NCI-H446 treated with DMSO at 0.1 percent for 48 hours (cell line): ENCODE measurements at places on chromosomes 1 and 21.

- peak; percentile 49 for DNase-seq
Observed at GRCh38 chr1:233603478-233603877, 10.4 kb upstream of the KCNK1 start.

DNA sequence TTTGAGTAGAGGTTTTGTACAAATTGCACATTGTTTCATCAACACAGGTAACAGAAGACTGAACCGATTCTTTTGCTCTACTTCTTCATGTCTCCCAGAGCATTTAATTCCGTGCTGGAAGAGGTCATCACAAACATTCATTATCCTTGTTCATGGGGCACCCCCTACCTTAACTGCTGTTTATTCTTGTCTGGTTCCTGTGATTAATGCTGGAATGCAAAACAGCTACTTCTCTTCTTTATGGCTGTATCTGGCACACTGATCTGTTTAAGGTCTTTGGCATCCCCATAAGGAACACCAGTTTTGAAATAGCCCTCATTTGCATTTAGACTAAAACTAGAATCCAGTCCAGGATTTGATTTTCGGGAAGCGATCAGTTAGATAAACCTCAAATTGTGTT lies 42.2 kb downstream of the NTNG1 start:
- no peak for DNase-seq

- DNase-seq = no peak
Observed at GRCh38 chr1:151540982-151541377, 871 bp downstream of the TUFT1 start.

- no peak for DNase-seq
Observed at GRCh38 chr1:221717485-221717853, 24.4 kb downstream of the DUSP10 start.

- no peak for DNase-seq
Observed at GRCh38 chr1:164576291-164577271, 17.6 kb downstream of the PBX1 start.

DNA sequence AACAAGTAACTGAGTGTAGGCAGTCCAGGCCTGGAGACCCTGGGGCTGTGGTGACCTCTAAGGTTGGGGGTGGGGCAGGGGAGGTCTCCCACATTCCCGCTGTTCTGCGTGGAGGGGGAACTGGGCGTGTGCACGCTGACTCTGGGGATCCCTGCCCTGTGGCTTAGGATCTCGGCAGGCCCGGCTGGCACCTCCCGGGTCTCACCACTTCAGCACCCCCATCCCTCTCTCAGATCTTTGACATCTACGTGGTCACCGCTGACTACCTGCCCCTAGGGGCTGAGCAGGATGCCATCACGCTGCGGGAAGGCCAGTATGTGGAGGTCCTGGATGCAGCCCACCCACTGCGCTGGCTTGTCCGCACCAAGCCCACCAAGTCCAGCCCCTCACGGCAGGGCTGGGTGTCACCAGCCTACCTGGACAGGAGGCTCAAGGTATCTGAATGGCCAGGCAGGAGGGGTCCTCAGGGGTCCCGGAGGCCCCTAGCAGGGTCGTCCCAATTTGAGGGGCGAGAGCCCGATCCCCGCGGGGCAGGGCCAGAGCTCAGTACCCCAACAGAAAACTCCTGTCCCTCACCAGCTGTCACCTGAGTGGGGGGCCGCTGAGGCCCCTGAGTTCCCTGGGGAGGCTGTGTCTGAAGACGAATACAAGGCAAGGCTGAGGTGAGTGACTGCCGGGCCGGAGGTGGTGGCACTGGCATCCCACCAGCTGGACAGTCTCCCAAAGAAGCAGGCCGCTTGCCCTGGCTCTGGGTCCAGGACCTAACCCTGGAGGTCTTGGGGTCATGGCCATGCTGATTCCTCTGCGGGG lies 68.7 kb downstream of the TRIM11 start:
- no peak for DNase-seq

DNA sequence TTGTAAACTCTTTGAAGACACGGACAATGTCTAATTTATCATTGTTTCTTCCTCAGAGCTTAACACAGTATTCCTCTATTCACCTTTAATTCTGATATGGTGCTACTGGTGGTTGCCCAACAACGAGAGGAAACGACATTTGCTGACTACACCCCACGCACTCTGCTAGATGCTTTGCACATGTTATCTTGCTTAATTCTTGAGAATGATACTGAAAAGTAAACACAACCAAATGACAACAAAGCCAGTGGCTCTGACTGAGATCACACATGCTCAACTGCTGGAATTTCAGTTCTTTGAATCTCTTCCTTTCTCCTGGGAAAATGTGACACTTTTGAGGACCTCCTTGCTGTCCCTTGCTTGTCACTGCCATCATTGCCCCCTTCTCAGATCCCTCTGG lies 37.2 kb upstream of the DDAH1 start:
- no peak for DNase-seq

DNA sequence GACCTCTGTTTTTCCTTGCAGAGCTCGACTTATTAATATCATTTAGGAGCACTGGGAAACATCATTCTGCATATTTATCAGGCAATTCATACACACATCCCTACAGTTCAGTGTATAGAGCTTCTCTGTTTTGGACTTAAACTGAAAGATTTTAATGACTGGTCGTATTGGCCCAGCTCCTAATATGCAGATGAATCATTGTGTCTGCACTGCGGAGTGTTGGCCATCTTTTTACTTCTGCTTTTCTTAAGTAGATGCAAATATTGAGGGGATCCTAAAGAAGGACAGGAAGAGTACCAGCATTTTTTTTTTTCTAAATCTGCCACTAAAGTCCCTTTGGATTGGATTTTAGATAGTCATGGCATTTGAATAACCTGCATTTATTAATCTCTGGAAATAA lies 154.8 kb downstream of the BACH1 start:
- DNase-seq = no peak

- DNase-seq = no peak
Observed at GRCh38 chr1:219324629-219325367, 151.1 kb downstream of the LYPLAL1 start.

DNA sequence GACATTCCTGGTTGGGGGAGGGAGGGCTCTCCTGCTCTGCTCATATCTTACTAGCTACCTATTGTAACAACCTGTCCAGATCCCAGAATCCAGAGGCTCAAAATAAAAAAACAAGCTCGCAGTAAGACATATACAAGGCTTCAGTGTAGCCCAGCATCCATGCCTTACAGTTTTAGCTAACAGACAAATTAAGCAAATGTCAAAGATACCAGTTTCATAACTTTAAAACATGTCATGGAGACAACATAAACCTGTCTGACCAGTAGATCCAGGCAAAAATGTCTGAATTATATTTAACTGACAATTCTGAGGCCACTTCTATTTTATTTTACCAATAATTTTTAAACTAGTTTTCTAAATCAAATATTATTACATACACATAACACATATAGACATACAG lies 167.7 kb upstream of the TNR start:
- no peak for DNase-seq

DNA sequence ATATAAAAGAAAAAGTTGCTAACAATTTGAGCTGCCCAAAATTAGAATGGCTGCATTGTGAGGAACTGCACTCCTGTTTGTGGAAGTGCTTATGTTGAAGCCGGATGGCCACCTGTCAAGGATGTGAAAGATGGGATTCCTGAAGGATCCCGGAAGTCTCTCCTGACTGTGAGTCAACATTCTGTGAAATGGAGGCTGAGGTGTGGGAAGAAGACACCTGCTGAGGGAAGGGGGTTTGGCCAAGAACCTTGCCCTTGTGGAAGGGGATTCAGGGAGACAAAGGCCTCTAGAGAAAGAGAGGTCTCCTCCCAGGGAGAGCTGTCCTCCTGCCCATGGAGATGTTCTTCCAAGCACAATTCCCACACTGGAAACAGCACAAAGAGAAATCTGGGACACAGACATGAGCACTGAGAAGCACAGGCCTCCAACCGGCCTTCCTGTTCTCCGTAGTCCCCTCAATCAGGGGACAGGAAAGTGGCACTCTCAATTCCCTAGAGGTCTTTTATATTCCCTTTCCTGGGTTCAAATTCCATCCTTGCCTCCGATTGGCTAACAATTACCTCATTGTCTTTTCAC lies 70.5 kb downstream of the CD2 start:
- no peak for DNase-seq

DNA sequence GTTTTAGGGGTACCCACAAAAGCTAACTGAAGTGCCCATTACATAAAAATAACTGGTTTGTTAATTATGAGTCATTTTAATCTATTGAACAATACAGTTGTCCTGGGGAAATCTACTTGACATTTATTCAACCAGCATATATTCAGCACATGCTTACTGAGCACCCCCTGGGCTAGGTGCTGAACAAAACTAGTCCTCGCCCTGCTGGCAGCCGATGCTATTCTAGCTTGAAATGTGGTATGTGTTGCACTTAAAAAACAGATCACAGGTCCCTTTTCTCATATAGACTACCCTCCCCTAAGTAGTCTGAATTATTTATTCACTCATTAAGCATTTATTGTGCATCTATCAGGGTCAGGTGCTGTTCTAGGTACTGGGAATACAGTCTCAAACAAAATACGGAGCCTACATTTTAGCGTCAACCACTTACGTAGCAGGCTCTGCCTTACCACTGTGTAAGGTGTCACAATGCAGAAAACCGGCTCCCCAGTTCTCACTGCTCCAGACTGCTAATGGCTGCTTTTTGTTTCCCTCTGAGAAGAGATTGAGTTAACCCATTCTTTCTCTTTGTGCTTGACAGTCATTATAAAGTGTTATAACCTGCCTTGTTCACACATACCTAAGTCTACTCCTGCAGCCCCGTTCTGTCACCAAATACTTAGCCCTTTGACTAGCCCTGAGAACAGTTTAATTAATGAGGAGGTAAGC lies 57.1 kb downstream of the ADCY10 start:
- DNase-seq = no peak

DNA sequence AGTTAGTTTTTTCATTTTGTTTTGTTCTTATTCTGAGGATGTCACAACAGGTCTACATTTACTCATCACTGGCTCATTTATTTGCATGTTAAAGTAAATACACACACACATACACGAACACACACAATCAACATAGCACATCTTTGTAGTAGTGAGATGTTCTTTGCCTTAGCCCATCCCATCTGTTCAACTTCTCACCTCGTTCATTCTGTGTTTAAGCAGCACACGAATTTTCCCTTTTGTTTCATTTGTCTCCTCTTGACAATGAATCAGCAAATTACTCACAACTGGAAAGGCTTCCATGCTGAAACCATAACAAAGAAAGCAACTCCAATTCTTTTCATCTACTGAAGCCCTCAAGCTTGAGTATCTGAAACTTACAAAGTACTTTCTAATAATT lies 133.3 kb upstream of the CHRM3 start:
- DNase-seq = no peak

DNA sequence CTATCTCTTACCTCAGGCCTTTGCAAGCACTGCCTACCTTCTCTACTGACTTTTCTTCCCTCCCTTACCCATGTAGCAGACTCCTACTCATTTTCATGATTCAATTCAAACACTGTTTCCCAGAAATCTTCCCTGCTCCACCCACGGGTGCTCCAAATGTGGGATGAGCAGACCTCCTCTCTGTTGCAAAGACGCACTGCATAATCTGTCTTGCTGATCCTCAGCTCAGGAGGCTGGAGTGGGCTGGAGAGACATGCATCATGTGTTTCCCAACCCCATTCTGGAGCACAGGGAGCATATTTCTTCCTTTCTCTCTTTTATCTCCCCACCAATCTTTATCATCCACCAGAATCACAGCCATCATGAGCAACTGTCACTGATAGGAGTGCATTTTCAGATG lies 459.9 kb upstream of the NFIA start:
- DNase-seq = no peak

DNA sequence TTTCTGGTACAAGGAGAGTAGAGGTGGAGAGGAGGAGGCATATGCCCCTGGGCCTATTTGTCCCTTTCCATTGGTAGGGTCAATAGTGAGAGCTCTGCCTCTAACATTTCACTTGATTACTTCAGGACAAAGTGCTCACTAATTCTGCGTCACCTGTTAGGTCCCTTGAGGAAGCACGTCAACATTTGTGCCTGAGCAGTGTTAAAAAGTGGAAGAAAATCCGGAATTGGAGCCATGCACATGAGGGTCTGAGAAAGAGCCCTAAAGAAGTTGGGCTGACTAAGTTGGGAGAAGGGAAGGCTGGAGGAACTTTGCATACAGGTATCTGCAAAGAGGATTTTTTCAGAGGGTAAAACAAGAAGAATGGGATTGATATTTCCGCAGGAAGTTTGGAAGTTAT lies 1.9 kb downstream of the SLC25A44 start:
- DNase-seq = no peak

DNA sequence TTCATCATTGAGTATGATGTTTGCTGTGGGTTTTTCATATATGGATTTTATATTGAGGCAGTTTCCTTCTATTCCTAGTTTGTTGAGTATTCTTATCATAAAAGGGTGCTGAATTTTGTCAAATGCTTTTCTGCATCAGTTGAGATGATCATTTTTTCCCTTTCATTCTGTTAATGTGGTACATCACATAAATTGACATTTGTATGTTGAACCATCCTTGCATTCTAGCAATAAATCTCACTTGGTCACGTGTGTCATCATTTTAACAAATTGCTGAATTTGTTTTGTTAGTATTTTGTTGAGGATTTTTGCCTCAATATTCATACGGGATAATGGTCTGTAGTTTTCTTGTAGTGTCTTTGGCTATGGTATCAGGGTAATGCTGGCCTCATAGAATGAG lies 19.9 kb downstream of the TTC34 start:
- no peak for DNase-seq

DNA sequence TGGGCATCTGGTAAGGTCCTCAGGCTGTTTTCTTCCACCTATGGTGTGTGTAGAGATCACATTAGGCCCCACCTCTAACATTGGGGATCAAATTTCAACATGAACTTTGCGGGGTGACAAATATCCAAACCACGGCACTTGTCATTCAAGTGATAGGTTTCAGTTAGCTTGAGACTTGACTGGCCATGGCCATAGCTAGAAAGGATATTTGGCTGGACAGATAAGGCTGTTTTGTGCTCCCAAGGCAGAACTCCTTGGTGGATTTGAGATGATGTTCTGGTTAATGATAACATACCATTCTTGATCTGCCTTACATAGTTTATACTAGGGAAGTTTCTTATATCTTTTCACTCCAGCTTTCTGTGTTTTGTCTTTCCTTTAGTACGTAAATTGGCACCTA lies 48.5 kb downstream of the CELF3 start:
- no peak for DNase-seq

DNA sequence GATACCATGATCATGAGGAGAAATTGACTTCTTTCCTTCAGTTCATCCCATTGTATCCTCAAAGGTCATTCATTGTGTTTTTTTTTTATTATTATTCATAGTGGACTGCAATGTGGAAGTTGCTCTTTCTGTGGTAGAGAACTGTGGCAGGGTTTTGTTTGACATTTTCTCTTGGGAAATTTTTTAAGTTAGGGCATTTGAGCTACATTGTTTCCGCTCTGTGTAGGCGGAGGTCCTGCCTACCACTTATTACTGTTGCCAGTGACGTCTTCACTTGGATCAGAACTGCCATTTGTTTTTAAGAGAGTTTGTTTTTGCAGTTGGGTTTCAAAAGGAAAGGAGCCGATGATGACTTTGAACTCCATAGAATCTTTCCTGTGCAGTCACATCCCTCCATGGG lies 287.4 kb upstream of the FMN2 start:
- DNase-seq = no peak

GRCh38 chr1:24020025-24020424 lies 39.9 kb upstream of the SRSF10 start:
- no peak for DNase-seq
